Left lobe of liver (tissue), 2 donors: ENCODE measurements at places on chromosomes 11 and 22. TPM values are rescaled to one million over a fixed set of nuclear protein-coding genes. Genes with fewer than 3 reads are reported as not detected.

- DNase-seq = no peak
These were observed 83.9 kb upstream of the C11orf87 start for GRCh38 chr11:109338131-109338530.

DNA sequence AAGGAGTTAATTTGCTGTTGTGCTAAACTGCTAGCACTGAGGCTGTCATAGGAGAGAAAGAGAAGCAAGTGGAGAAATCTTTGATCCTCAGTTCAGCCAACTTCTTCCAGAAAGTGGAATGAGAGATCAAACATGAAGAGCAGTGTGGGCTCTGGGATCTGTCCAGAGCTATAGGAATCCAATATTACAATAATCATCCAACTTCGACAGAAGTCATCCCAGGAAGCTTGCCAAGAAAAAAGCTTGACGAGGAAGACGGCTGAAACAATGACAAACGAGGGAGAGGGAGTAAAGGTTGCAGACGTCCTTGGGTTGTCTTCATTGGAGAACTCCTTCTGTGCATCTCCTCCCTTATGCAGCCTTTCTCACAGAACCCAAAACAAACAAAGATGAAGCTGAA is 496.2 kb downstream of the INSC start:
- DNase-seq = no peak

- DNase-seq = no peak
These were observed 15.8 kb downstream of the KBTBD3 start for GRCh38 chr11:106061249-106061784.

DNA sequence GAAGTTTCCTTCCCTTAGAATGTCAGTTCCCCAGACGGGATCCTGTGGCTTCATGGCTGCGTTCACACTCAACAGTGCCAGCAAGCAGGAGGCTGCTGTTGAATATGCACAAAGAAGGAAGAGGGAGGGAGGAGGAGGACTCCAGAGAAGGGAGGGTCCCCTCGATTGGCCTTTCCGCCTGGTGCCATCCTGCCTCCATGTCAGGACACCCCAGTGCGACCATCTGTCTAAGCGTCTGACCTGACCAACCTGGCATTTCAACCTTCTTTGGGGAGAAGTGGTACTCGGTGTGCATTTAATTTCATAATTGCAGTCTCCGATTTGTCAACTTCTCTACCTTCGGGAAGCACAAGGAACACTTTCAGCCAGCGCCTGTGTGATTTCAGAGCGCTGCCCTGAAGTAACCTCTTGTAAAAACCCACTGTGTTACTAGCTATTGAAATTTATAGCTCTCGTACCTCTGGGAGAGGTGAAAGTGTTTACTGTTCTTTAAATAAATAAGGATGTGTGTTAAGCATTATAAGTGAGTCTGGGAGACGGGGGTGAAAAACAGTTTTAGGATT is 1491.9 kb downstream of the TBC1D22A start:
- DNase-seq = no peak

DNA sequence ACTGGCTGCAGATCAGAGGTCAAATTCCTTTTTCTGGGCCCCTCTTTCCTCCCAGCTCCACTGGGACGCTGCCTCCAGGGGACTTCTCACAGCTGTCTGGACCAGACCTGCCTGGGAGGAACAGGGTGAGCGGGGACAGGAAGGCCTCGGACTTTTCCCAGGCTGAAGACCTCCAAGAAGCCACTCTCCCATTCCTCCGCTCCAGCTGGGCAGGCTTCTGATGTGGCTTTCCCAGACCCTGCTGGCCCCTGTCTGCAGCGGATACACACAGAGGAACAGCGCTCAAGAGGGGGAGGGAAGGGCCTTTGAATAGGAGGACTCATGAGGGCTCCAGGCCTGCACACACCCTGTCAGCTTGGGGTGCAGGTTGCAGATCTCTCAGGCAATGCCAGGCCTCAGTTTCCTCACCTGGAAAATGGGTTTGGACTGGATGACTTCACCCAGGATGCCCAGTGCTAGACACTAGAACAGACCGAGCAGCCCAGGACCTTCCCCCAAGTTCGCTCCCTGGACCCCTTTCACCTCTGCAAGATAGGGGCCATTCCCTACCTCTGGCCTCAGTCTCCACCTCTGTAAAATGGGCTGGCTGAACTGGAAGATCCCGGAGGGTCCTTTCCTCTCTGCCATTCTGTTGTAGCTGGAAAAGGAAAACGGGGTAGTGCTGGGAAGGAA is 36.6 kb downstream of the MB start:
- DNase-seq = no peak

DNA sequence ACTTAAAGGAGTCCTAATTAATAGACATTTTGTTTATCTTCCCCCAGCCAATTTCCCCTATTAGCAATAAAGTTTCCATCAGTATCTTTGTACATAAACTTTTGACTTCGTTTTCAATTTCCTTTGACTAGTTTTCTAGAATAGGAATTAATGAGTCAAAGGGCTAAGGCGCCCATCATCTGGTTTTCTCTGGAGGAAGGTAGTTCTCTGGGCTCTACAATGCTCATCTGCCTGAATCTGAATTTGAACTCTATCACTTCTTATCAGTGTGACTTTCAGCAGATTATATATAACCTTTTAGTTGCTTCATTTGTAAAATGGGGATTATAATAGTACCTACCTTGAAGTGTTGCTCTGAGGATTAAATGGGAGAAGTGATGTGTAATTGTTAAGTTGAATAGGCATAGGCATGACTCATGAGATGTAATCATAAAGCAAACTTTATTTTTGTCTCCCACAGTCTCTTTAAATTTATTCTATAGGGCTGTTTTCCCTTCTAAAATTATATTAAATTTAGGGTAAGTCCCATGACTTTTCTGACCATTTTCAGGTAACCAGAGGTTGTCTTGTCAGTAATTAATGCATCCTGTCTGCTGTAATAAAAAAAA is 5.8 kb upstream of the TUB start:
- no peak for DNase-seq

The SMIM35 gene
- total RNA-seq = 0.08 TPM

The MUC5B gene
- total RNA-seq = 4.1 TPM
